Progenitor cell of endocrine pancreas (in vitro differentiated cells): ENCODE measurements at places on chromosomes 7 and 10.

GRCh38 chr10:61284222-61284890 lies 168.8 kb downstream of the TMEM26 start:
- no peak for DNase-seq

GRCh38 chr10:62021978-62022802 lies 120.7 kb downstream of the ARID5B start:
- no peak for DNase-seq

DNA sequence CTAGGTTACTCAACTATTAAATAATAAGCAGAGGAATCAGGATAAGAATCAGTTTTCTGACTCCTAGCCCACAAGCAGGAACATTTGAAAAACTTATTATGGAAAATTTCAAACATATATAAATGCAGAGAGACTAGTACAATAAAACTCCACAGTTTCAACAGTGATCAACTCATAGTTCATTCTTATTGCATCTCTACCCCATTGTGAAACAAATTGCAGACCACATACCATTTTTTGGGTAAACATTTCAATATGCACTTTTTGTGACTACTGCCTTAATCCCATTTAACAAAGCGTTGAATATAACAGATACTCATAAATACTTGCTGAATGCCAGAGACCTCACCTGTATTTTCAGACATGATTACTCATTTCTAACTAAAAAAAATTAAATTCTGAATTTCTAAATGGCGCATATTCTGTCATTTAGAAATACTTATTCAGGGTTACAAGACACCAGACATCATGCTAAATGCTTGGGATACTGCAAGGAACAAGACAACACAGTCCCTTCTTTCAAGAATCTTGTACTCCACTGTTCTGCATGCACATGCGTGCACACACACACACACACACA lies 11.4 kb downstream of the CDK6 start:
- no peak for DNase-seq

GRCh38 chr10:109374215-109374614 lies 549.1 kb downstream of the XPNPEP1 start:
- DNase-seq = no peak

DNA sequence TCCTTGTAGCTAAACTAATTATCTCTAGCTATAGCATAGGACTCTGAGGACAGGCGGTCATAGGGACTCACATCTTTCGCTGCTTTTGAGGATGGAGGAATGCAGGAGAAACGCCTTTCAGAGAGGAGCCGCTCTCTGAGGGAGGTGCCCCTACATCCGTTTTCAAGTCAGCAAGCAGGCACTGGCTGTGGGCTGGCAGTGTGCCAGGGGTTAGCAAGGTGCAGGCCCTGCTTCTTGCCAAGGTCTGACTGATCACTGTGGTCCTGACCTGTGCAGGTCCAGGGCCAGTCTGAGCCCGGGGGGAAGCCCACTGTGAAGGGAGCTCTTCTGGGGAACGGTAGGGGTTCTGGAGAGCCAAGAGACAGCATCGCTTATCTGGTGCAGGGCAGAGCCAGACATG lies 89.4 kb downstream of the SH3PXD2A start:
- no peak for DNase-seq

DNA sequence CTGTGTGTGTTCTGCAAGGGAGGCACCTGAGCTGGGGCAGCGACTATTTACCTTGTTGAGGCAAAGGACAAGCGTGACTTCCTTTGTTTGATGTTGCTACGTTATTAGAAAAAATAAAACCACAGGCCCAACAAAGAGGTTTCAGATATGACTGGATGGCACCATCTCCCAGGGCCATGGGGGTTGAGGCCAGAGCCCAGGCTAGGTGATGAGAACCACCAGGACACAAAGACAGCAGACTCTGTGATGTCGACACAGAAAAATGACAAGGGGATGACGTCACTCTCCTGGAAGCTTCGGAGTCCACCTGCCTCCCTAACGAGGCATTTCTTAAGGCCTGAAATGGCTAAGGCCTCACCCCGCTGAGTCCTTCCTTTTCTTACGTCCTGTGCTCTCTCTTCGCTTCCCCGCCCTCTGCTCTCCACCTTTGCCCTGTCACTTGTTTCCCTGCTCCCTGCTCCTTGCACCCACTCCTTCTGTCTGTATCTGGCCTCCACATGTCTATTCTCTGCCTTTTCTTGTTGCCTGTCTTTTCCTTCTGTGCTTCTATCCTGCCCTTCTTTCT lies 83.0 kb upstream of the ADRB1 start:
- no peak for DNase-seq

DNA sequence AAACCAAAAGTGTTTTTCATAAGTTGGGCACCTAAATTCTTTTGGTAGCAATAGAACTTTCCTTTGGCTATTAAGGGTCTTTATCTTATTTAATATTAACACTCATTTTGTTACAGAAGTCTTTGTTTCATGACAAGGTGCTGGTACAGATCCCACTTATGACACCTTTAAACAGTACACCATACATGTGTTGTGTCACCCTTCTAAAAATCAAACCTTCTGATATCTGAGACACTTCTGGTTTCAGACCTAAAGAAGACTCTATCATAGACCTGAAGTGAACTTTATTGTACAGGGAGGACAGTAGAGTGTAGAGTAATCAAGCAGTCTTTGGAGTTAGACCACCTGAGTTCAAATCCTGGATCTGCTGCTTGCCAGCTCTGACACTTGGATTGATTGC lies 5.8 kb upstream of the USP6NL start:
- DNase-seq = no peak

- no peak for DNase-seq
These were observed 98.0 kb upstream of the PDCD4 start for GRCh38 chr10:110773693-110774068.

DNA sequence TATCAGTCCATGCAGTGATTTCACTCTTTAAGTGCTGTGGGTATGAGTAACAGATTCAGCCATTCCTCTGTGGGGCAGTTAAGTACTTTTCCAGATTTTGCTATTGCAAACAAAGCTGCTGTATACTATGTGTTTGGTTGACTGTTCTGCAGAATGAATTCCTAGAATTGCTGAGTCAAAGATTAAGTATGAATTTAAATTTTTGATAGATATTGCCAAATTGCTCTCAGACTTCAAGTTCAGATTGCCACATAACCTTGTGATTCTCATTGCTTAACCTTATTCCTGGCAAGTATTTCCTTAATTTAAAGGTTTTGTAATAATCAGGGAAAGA lies 21.6 kb upstream of the SAR1A start:
- no peak for DNase-seq
